Muscle of leg (tissue), 16 donors: ENCODE measurements at places on chromosomes 6 and 20.
A peak's percentile ranks its signal among the peaks of the same experiment; 100 is the strongest.

GRCh38 chr6:14423955-14424354, 306.4 kb downstream of the CD83 start:
- no peak for DNase-seq

GRCh38 chr6:20402342-20403069, 827 bp downstream of the E2F3 start:
- peak; percentile 83 for DNase-seq

DNA sequence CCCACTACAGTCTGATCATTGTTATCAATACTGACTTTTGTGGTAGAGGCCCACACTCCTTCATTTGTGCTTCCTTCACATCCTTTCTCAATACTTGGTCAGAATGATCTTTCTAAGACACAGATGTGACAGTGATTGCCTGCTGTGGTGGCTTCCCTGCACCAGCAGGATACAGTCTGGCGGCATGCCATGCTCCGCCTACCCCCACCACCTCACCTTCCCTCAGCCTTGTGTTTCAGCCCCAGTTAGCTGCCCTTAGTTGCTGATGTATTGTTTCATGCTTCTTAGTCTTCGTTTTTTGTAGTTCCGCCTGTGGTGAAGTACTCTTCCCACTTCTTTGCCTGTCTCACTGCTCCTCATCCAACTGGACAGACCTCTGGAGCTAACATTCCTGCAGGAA, 10.9 kb downstream of the LRRC1 start:
- DNase-seq, result no peak

DNA sequence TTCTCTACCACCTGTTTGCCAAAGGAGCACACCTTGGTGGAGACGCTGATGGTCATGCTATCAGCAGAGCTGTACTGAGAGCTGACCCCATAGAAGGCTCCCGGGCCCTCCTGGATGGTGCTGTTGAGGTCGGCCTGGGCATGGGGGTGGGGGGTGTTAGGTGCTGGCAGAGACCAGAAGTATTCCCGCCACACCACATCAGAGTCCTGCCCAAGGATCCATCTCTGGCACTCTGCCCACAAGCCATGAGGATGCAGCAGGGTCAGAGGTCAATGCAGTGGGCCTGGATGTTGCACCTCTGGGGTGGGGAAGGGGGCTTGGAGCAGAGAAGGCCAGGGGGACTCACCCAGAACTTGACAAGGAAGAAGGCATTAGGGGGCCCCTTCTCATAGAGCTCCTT, 7.4 kb downstream of the RPL10A start:
- no peak for DNase-seq

- DNase-seq, result no peak
Observed at GRCh38 chr20:5178046-5178445, 51.2 kb downstream of the CDS2 start.

DNA sequence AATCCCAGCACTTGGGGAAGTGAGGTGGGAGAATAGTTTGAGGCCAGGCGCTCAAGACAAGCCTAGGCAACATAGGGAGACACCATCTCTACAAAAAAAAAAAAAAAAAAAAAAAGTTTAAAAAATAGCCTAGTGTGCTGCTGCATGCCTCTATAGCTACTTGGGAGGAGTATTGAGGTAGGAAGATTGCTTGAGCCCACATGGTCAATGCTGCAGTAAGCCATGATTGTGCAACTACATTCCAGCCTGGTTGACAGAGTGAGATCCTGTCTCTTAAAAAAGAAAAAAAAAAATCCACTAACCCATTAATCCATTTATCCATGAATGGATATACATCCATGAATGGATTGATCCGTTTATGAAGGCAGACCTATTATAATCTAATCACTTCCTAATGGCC, 1064.6 kb upstream of the EYS start:
- no peak for DNase-seq

- DNase-seq, result no peak
Observed at GRCh38 chr6:110625883-110626282, 149.5 kb upstream of the SLC22A16 start.

GRCh38 chr6:34189806-34190503, 44.1 kb upstream of the GRM4 start:
- peak; percentile 25 for DNase-seq

DNA sequence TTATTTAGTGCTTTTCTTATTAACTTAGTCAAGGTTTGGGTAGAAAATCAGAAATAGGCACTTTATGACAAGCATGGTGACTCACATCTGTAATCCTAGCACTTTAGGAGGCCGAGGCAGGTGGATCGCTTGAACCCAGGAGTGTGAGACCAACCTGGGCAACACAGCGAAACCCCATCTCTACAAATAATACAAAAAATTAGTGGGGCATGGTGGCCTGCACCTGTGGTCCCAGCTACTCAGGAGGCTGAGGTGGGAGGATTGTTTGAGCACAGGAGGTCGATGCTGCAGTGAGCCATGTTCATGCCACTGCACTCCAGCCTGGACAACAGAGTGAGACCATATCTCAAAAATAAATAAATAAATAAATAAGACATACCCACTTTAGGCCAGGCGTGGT, 51.3 kb upstream of the THEMIS start:
- no peak for DNase-seq

DNA sequence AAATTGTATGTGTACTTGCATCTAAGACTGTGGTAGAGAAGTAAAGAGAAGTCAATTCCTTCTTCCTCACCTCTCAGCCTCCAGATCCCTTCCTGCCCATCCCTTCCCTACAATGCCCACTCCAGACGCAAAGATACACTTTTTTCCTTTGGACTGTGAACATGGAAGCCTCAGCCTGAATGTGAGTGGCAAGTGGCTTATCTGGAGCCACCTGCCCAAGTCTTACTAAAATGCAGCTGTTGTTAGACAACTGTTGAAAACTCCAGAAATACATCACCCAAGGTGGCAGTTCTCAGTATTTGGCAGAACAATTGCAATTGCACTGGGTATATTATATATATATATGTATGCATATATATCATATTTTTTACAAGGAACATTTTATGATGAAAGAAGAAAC, 7.5 kb downstream of the VGLL2 start:
- DNase-seq, result peak; percentile 64

- DNase-seq, result peak; percentile 81
Observed at GRCh38 chr6:136989571-136990241, 55.1 kb downstream of the IL20RA start.

GRCh38 chr20:35967979-35968640, at the start of gene CNBD2:
Gene CNBD2, plus strand, starts transcription at chr20:35968590. Its CDS starts 173 bp downstream, at chr20:35968763.
- DNase-seq, result no peak

- no peak for DNase-seq
Observed at GRCh38 chr20:33594743-33595142, 67.4 kb upstream of the C20orf144 start.

- peak; percentile 96 for DNase-seq
Observed at GRCh38 chr6:113995634-113996033, 24.7 kb upstream of the HDAC2 start.

- DNase-seq, result peak; percentile 60
Observed at GRCh38 chr6:136035378-136036070, 184.0 kb downstream of the PDE7B start.

GRCh38 chr6:33845031-33845745, 41.4 kb upstream of the MLN start:
- no peak for DNase-seq

- DNase-seq, result no peak
Observed at GRCh38 chr20:45073221-45073620, 27.7 kb downstream of the KCNS1 start.

DNA sequence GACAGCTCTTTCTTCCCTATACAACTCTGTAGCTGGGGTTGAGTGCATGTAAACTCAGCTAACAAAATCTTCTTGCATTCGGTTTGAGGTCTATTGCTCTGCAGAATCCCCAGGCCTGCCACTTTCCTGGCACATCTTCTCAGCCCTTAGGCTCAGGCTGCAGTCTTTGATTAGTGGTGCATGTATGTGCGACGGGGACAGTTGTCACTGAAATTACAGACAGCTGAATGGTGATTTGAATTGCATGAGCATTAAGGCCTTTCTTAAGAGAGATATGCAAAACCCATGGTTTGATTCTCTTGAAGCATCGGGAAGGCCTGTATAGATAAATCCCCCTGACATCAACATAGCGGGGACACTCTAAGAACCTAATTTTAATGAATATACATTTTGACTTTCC, 222.8 kb downstream of the CDH26 start:
- no peak for DNase-seq

- DNase-seq, result no peak
Observed at GRCh38 chr20:36303831-36304230, 2.3 kb upstream of the DLGAP4 start.

GRCh38 chr20:1539816-1540419, 17.6 kb downstream of the SIRPD start:
- DNase-seq, result no peak

GRCh38 chr20:23167431-23167830, 81.3 kb upstream of the CD93 start:
- DNase-seq, result no peak

GRCh38 chr6:14638435-14638905, 520.9 kb downstream of the CD83 start:
- DNase-seq, result no peak

DNA sequence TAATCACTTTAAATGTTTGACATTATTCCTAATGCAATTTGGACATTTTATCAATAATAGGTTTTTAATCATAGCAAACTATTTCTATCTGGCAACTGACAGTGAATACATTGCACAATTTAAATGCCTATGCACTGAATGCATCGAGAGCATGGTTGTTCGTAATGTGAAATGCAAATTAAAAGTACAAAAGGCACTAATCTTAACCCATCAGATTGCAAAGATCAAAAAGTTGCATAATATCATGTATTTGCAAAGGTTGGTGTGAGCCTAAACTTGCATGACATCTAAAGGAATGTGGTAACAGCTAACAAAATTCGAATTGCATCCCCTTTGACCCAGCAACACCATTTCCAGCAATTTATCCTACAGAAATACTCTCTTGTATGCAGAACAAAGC, 469.9 kb upstream of the IRAK1BP1 start:
- no peak for DNase-seq

DNA sequence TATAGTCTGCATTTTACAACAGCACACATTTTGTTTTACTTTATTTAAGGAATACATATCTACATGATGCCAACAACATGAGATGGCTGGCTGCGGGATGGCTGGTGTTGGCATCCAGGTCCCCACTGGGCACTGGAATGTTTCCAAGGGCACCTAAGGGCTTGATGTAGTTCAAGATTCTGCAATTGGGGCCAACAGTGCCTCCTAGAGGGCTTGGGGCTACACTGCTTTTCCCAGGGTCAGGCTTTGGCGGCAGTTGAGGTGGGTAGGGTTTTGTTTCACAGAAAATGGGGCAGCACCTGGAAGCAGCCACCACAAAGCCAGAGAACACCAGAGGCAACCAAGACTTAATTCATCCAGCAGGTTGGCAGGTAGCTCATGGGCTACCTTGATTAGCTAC, 202.2 kb upstream of the PRND start:
- DNase-seq, result no peak

DNA sequence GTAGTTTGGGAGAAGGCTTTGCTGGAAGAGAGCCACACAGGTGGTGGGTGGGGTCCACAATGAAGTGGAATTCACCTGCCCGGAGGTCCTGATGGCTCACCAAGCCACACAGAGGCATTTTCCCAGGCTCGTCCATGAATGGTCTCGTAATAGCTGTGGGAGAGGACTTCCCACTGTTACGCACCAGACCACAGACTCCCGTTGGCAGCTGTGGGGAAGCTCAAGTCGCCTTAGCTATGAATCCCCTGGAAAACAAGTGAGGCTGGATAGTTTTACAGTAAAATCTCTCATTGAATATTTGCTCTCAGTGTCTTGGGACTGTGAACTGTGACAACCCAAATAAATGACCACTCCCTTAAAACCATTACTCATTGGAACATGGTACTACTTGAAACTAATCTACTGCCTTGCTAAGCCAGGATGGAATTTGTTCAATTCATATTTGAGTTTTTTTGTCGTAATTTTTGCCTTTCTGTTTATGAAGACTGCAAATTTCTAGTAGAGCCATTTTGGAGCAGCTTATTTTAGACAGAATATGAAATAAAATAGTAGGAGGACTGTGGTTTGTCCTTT, 79.4 kb downstream of the JAG1 start:
- no peak for DNase-seq

GRCh38 chr6:73088138-73088813, 137.0 kb downstream of the KHDC1L start:
- no peak for DNase-seq

GRCh38 chr6:105250533-105250932, 70.7 kb upstream of the POPDC3 start:
- DNase-seq, result no peak

- no peak for DNase-seq
Observed at GRCh38 chr20:103456-103855, 16.0 kb downstream of the DEFB125 start.

DNA sequence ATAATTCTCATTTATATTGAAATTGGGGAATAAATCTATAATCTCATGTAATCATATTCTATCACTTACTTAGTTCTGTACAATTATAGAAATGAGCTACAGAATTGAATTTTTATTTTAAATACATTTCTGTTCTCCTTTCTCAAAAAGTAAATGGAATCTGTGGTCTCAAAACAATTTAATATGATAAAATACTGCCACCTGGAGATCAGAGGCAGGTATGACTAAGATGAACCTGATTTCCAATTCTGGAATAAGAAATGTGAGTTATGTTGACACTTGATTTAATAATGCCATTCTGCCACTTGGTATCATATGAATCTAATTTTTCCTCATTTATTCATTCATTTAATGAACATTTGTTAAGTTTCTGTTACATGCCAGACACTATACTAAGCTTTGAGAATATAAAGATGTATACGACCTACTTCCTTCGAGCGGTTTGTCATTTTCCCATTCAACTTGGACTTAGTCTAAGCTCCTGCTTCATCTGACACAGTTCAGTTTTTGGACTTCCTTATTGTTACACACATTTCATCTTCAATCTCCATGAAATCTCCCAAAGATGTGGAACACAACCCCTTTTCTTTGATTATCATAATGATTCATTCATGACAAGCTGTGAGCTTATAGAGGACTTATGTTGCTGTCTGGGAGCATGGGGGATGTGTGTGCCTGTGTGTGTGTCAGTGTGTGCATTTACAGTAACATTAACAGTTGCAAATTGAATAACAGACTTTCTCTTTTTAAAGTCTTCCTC, 7.5 kb upstream of the CCDC28A start:
- DNase-seq, result peak; percentile 47
